ENCODE measurements at places on chromosomes 11 and 22. TPM values are rescaled to one million over a fixed set of nuclear protein-coding genes. Genes with fewer than 3 reads are reported as not detected.

DNA sequence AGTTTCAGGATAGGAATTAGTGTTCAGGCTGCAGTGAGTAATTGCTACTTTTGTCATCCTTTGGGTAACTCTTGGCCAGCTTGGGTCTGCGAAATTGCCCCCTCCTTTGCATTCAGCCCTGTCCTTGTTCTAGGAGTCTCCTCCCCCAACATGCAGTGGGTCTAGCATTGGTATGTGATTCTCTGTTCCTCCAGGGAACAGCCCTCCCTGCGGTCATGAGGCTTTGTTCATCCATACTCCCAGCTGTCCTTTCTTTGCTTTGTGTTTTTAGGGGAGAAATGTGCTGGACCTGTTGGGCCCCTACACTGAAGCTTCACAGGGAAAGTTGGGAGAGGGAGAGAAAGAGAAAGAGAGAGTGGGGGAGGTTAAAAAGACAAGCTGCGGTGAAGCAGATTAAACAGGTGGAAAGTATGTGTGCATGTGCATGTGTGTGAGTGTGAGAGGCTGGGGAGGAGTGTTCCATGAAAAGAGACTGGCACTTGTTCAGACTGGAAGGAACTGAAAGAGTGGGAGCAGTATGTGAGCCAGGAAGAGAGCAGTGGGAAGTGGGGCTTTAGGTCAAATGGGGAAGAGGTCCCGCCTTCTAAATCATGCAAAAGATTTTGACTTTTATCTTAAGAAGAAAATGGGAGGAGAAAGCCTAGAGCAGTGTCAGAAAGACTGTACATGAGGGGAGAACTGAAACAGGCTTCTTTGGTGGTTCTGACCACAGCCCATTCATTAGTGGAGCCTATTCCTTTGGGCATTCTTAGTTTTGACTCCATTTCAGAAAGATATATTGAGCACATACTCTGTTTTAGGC is 17.9 kb upstream of the SESN3 start:
- peaks cover 51% of the 10 kb centered on the region for H3K4me1 ChIP-seq
- no peak overlapping the region for H3K4me3 ChIP-seq
- DNase-seq = no peak
- no peaks in the 10 kb centered on the region for H3K27me3 ChIP-seq
- no peaks in the 10 kb centered on the region for H3K36me3 ChIP-seq

The CCND1 gene
- total RNA-seq = 0.22 TPM

GRCh38 chr22:27641049-27641795 is 160.3 kb downstream of the MN1 start:
- no peak for DNase-seq
- H3K27ac ChIP-seq = no peak overlapping the region
- H3K27me3 ChIP-seq = peaks cover 3% of the 10 kb centered on the region

DNA sequence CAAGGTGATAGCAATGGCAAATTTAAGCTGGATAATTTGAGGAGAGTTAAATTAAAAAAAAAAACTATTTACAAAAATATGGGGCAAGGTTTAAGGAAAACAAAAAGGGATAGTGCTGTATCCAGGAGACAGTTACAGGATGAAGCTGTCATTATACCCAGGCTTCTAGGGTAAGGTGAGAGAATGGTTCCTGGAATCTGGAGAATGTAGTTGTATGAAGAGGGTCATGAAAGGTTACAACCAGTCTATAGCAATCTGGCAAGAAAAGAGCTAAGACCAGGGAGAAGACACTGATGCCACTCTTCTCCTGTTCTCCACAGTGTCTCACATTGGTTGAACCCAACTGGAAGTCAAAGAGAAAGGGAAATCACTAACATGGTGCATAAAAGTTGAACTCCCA is 144.9 kb downstream of the SOX6 start:
- no peaks in the 10 kb centered on the region for H3K36me3 ChIP-seq
- H3K4me1 ChIP-seq = no peaks in the 10 kb centered on the region
- no peak for DNase-seq
- H3K27ac ChIP-seq = no peak overlapping the region

DNA sequence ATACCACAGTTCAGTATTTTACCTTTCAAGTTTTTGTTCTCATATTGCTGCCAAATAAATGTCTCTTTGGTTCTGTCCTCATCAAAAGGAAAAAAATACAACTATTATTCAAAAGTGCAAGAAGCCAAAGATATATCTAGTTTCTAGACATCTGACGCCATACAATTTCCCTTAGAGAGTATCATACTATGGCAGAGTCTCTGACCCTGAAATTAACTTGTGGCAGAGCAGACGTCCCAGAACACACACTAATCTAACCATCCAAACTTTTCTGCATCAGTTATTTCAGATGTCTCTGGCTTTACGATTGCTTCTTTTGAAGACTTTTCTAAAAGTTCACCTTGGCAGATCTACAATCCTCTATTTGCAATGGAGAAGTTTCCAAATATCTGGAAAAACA is 2.7 kb downstream of the OR51T1 start:
- H3K36me3 ChIP-seq = no peaks in the 10 kb centered on the region
- H3K4me3 ChIP-seq = no peak overlapping the region
- H3K27ac ChIP-seq = no peak overlapping the region
- DNase-seq = no peak
- no peaks in the 10 kb centered on the region for H3K4me1 ChIP-seq
- H3K27me3 ChIP-seq = no peaks in the 10 kb centered on the region

- H3K36me3 ChIP-seq = no peaks in the 10 kb centered on the region
- H3K27ac ChIP-seq = no peak overlapping the region
- no peaks in the 10 kb centered on the region for H3K27me3 ChIP-seq
- no peak for DNase-seq
- H3K4me1 ChIP-seq = no peaks in the 10 kb centered on the region
- H3K4me3 ChIP-seq = no peak overlapping the region
Observed at GRCh38 chr11:97746818-97747217, 1273.9 kb upstream of the CNTN5 start.

The FIBIN gene
- total RNA-seq = not detected

GRCh38 chr22:23184764-23185113 is 4.4 kb downstream of the BCR start:
- DNase-seq = no peak
- peak overlapping the region; percentile 78 for H3K27ac ChIP-seq
- peaks cover 41% of the 10 kb centered on the region for H3K36me3 ChIP-seq
- H3K27me3 ChIP-seq = no peaks in the 10 kb centered on the region
- peak overlapping the region; percentile 97 for H3K4me3 ChIP-seq

GRCh38 chr22:20799449-20799848 is 25.5 kb downstream of the SERPIND1 start:
- no peak for DNase-seq
- H3K36me3 ChIP-seq = peaks cover 20% of the 10 kb centered on the region
- no peaks in the 10 kb centered on the region for H3K27me3 ChIP-seq
- H3K4me3 ChIP-seq = no peak overlapping the region

GRCh38 chr11:7098235-7098832 is 9.5 kb downstream of the RBMXL2 start:
- peaks cover 11% of the 10 kb centered on the region for H3K27me3 ChIP-seq
- H3K4me3 ChIP-seq = no peak overlapping the region
- no peak overlapping the region for H3K27ac ChIP-seq
- no peaks in the 10 kb centered on the region for H3K36me3 ChIP-seq

The CD248 gene
- total RNA-seq = 0.15 TPM

GRCh38 chr11:100561323-100561722 is 125.8 kb upstream of the ARHGAP42 start:
- no peaks in the 10 kb centered on the region for H3K36me3 ChIP-seq
- no peak overlapping the region for H3K27ac ChIP-seq
- no peaks in the 10 kb centered on the region for H3K27me3 ChIP-seq

DNA sequence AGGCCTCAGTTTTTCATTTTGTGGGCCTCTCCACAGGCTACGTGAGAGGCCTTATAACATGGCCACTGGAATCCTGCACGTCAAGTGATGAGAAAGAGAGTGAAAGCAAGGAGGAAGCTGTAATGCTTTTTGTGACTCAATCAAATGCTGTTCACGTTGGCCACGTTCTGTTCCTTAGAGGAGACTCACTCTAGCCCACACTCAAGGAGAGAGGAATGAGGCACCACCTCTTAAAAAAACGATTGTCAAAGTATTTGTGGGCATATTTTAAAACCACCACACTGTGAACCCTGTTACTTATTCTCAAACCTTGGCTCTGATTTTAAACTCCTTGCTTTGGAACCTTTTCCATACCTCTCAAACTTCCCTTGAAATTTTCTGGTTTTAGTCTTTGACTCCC is 705.0 kb downstream of the NELL1 start:
- no peak overlapping the region for H3K4me3 ChIP-seq
- H3K27ac ChIP-seq = no peak overlapping the region
- no peaks in the 10 kb centered on the region for H3K36me3 ChIP-seq
- H3K4me1 ChIP-seq = no peaks in the 10 kb centered on the region

- H3K27ac ChIP-seq = no peak overlapping the region
- H3K4me3 ChIP-seq = no peak overlapping the region
- peaks cover 19% of the 10 kb centered on the region for H3K4me1 ChIP-seq
- DNase-seq = no peak
- H3K27me3 ChIP-seq = no peaks in the 10 kb centered on the region
Observed at GRCh38 chr22:20024650-20025397, 3.9 kb downstream of the TANGO2 start.

DNA sequence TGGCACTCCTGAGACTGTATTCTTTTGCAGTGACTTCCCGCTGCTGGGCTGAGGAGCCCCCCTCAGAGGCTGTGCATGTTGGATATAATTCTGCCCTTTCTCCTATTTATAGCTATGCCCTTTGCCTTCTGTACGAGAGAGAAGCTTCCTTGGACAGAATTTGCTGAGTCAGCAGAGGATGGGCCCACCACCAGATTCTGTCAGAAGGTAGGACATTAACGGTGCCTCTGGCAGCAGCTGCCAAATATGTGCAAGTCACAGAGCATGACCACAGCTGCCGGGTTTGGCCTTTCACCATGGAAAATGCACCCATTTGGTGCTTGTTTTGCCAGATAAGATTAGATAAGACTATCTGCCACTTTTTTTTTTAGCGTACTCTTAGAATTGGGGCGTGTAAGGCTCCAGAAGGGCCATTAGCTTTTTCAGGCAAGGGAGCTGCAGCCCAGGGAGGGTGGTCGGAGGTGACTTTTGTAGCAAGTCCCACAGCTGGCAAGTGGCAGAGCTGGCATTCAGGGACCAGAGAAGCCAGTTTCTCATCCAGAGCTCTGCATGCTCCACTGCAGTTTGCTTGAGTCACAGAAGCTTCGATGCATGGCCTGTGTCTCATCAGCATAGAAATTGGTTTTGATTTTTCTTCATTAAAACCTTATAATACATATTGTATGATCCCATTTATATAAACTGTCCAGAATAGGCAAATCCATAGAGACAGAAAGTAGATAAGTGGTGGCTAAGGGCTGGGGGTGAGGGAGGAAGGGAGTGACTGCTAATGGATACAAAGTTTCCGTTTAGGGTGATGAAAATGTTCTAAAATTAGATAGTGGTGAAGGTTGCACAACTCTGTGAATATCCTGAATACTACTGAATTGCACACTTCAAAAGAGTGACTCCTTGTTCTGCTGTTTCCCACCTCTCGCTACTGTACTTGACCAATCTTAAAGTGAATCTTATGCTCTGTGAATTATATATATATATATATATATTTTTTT is 15.8 kb downstream of the UPB1 start:
- no peaks in the 10 kb centered on the region for H3K27me3 ChIP-seq
- H3K4me1 ChIP-seq = peaks cover 11% of the 10 kb centered on the region
- H3K36me3 ChIP-seq = no peaks in the 10 kb centered on the region
- H3K27ac ChIP-seq = no peak overlapping the region
- H3K4me3 ChIP-seq = no peak overlapping the region
- no peak for DNase-seq

DNA sequence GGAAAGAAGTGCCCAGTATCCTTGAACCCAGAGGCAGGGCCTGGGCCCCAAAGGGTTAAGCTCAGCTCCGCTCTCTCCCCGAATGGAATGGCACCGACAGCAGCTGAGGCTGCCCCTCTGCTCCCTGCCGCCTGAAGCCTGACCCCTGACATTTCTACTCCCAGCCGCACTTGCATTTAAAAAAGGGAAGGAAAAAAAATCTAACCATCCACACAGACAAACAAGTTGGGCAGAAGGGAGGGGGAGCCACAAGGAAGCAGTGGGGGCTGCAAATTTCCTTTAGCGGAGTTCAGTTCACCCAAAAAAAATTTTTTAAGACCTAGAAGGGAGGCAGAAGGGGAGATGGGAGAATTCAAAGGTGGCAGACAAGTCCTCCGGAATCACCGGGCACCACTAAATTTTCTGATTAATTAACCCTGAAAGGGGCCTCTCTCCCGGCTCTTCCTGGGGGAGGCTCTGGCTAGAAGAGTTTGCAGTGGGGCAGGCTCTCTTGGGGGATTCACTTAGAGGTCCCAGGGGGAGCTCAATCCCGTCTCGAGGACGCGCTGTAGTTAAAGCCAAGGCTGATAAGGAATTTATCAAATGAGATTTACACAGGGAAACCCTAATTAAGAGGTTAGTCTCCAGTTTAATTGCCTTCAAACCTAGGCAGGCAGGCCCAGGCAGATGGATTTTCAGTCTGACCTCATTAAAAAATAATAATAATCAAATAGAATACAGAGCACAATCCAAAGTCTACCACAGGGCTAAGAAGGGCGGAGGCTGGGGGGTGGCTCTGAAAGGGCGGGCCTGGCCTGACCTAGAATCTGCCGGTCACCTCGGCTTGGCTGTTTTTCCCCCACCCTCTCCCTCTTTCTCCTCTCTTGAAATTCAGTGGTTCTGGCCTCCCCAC is 25.6 kb downstream of the MN1 start:
- H3K4me1 ChIP-seq = no peaks in the 10 kb centered on the region
- no peak overlapping the region for H3K27ac ChIP-seq
- no peaks in the 10 kb centered on the region for H3K36me3 ChIP-seq
- H3K4me3 ChIP-seq = no peak overlapping the region
- H3K27me3 ChIP-seq = peaks cover 7% of the 10 kb centered on the region

Measured in activated naive CD4-positive, alpha-beta T cell treated with anti-CD3 and anti-CD28 coated beads for 36 hours (primary cell).